ENCODE measurements at places on chromosomes 13 and 19. TPM values are rescaled to one million over a fixed set of nuclear protein-coding genes. Genes with fewer than 3 reads are reported as not detected.

Gene ZNF14
- 5.4 TPM for total RNA-seq

- no peak for DNase-seq
Measured at GRCh38 chr13:40146611-40147117, 491.2 kb downstream of the COG6 start.

- peak; percentile 68 for DNase-seq
Measured at GRCh38 chr13:99357131-99357596, 50.0 kb upstream of the GPR183 start.

Gene KLK2
- total RNA-seq, result 0.06 TPM

GRCh38 chr19:6694147-6694815, 24.3 kb upstream of the TNFSF14 start:
- DNase-seq, result no peak

DNA sequence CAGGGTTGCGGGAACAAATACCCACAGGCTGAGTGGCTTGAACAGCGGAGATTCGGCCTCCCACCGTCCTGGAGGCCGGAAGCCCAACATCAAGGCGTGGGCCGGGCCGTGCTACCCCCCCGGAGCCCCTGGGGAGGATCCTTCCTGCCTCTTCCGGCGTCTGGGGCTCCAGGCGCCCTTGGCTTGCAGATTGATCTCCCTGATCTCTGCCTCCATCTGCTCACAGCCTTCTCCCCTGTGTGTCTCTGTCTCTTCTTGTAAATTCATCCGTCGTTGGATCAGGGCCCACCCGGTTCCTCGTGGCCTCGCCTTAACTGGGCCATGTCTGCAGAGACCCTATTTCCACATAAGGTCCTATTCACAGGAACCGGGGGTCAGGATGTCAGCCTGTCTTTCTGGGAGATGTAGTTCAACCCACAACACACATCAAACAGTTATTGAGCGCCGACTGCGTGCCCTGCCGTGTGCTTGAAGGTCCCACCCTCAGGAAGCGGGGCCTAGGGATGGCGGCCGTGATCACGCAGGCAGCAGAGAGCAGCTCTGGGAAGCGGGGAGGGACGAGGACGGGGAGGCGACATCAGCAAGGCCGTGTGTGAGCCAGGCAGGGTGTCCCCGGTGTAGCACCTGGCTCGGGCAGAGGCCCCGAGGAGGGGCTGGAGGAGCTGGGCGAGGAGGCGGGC, 21.3 kb downstream of the HCN2 start:
- peak; percentile 97 for DNase-seq

DNA sequence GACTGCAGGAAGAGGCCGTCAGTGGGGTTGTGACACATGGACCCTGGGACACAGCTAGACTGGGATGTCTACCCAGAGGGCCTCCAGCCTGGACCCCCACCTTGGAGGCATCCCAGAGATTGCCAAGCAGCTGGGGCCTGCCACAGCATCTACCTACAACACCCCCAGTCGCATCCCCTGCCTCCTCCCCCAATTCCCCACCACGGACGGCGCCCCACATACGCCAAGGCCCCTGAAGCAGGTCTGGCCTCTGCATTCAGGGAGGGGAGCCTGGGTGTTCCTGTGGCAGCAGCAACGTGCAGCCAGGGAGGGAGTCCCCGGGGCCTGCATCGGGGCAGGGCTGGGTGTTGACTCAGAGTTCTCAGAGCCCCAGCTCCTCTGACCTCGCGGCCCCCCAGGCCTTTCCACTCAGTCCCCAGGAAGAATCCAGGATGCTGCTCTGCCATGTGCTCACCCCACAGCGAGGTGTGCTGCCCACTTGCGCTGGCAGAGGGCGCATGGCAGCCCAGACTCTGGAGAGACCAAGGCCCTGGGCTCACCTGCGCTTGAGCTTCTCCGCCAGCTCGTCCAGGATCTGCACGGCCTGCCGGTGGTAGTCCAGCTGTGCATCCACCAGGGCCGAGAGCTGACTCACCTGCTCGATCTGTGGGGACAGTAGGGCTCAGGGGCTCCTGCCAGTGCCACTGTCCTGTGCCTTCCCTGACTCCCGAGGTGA, 19.6 kb downstream of the MPND start:
- peak; percentile 49 for DNase-seq

GRCh38 chr19:12872941-12873890, 8.0 kb downstream of the DNASE2 start:
- DNase-seq, result no peak

Gene VSTM2B
- not detected for total RNA-seq

- DNase-seq, result no peak
Measured at GRCh38 chr13:32257649-32258048, 57.5 kb downstream of the ZAR1L start.

Gene CEACAM7
- total RNA-seq, result not detected

Gene ZNF813
- total RNA-seq, result 4.4 TPM

DNA sequence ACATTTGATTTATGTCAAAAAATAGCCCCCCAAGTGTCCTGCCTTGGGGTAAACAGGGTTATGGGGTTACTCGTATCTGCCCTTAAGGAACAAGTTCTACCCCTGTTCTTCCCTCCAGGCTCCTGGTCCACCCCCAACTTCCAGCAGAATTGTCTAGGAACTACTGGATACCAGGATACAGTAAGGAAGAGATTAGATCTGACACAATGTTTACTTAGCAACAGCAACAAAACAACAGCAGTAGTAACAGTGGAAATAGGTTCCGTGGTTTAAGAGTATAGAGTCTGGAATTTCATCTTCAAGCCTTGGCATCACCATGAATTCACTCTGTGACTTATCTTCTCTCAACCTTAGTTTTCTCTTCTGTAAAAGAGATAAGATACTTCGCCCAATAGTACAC, 1.7 kb upstream of the FAM98C start:
- no peak for DNase-seq

Gene FGF22
- not detected for total RNA-seq

Gene TEX26
- not detected for total RNA-seq

Gene HCN2
- 0.97 TPM for total RNA-seq

DNA sequence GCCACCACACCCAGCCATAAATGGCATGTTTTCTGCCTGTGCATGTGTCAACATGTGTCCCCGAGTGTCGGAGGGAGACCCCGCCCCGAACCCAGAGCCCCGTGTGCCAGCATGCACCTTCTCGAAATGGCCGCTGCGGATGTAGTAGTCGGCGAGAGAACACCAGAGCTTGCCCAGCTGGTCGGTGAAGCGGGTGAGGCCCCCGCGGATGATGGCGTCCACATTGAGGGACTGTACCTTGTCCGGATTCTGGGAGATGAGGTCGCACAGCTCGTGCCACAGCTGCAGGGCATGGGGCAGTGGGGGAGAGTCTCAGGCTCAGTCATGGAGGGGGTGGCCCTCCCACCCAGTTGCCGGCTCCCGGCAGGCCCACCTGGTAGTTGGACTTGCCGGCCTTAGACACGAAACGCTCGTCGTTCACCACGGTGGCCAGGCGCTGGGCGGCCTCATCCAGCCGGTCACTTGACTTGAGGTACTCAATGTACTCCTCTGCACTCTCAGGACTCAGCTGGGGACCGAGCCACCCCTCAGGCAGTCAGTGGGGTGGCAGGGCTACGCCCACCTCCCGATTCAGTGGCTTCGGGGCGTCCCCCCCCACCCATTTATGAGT, 3.5 kb downstream of the XAB2 start:
- DNase-seq, result no peak

DNA sequence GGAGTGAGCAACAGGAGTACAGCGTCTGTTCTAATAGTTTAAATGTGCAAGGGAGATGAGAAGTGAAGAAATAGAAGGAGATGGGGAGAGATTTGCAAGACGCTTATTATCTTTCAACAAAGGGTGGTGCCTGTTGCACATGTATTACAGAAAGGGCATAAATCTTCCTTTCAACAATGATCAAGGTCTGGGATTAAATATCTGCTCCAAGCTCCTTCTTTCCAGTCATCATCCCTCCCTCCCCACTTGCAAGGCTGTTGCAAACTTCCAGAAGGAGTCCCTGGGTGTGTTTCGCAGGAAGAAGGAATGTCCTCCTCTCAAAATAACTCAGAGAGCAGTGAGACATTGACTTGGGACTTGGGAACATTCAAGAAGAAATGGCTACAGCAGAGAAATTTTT, 63.5 kb upstream of the MYCBP2 start:
- DNase-seq, result no peak

GRCh38 chr13:40164133-40164532, 502.3 kb downstream of the FOXO1 start:
- no peak for DNase-seq

GRCh38 chr19:31749231-31749630, 400.0 kb upstream of the TSHZ3 start:
- no peak for DNase-seq

Gene DGKH
- 6.7 TPM for total RNA-seq

- DNase-seq, result peak; percentile 9
Measured at GRCh38 chr19:16627928-16628182, 149 bp downstream of the MED26 start.

Gene SIGLEC5
- total RNA-seq, result 0.74 TPM

Gene OR7A10
- total RNA-seq, result not detected

Gene ZNF554
- total RNA-seq, result 1.9 TPM
